Stimulated activated CD4-positive, alpha-beta T cell treated with anti-CD3 and anti-CD28 coated beads, TNF-alpha, amount 100 ng/mL, for 1 hour (primary cell): ENCODE measurements at places on chromosomes 5 and 9.

DNA sequence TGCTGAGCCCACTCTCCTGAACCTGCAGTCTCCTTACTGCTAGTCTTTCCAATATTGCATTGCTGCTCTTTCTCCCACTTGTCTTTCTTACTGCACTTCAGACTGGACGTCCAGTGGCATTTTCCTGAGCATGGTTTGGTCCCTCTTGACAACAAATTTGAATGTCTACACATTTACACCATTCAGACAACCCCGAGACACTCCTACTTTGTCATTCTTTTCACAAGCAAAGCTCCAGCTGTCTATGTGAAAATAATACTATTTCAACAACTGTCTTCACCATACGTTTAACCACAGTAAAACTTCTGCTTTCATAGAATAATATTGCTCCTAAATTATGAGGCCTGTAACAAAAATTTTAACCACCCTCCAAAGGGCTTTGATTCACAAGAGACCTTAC, 10.4 kb upstream of the APTX start:
- DNase-seq: no peak

- DNase-seq: peak; percentile 71
Observed at GRCh38 chr5:157651623-157652376, 438 bp downstream of the SOX30 start.

DNA sequence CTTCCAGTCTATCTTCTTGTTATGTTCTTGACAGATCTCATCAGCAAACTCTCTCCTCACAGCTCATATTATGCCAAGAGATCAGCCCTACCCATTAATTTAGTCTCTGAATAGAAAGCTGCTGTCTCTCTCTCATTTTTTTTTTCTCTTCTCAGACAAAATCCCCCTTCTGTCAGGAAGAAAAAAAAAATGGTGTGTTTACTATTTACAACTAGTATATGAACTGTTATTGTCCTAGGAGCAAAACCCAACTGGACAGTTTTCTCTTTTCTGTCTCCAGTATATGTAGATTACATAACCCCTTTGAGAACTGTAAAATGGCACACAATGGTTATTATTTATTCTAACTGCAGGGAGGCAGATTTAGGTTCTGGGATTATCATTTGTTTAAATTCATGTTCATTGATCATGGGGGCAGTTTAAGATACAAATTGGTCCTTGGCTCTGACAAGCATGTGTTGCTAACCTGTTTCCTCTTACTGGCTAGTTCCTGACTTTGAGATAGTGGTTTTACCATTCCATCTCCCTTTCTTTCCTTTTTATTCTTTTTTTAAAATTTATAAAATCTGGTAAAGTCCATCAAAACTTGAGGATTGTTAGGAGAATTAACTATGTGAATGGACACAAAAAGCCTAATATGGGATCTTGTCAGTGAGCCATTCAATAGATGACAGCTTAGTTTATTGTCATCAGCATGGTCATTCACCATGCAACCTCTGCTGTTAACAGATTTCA, 210.0 kb upstream of the PAPPA start:
- DNase-seq: no peak

DNA sequence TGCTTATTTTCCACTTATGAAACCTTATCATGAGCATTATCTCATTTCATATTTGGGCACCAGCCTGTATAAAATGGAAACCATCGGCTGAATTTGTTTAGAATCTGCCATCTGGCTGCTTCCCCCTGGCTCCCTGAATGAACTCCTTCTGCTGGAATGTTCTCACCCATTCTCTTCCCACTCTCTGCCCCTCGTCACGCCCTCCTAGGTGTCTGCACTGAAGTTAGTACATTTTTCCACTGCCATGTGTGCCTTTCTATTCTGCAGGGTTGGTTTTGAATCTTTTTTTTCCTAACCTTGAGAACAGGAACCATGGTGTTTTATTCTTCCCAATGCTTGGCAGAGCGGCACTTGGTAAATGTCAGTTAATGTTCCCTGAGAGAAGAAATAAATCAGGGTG, 359.7 kb downstream of the MLLT3 start:
- no peak for DNase-seq

GRCh38 chr9:80061940-80062339, 490.2 kb downstream of the TLE4 start:
- DNase-seq: no peak

GRCh38 chr9:81969971-81970370, 18.6 kb upstream of the SPATA31D1 start:
- no peak for DNase-seq

DNA sequence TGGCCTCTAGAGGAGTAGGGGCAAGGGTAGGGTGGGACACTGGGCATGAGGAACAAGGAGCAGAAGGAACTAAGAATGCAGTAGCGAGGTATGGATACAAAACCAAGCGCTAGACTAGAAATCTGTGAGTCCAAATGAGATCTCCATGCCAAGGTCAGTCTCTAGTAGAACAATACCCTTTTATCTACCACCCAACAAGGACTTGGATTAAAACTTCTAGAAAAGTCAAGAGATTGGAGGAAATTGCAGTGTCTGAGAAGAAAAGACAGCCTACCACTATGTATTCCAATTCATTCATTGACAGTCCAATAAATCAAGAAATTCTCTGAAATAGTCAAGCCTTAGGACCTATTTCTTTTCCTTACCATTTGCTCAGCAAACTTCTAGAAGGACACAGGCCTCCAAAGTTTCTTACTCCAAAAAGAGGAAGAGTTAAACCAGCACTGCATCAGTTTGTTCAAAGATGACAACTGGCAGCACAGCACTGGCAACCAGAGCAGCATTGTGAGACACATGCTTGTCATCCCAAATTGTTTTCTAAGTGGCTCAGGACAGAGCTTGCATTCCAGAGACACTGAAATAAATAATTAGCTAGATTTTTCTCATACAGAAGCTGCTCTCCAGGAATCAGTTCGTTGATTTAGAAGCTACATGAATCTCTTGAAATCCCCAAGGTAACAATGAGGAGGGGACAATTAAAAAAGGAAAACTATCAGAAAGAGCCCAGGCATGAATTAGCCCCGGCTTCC, 22.6 kb downstream of the ABCA1 start:
- DNase-seq: no peak

GRCh38 chr9:87657893-87658292, 68.0 kb upstream of the CTSL start:
- DNase-seq: no peak
